ENCODE measurements at places on chromosomes 1 and 21. TPM values are rescaled to one million over a fixed set of nuclear protein-coding genes. Genes with fewer than 3 reads are reported as not detected.

FLG2 gene
- not detected for total RNA-seq

- no peak for DNase-seq
Measured at GRCh38 chr1:64508629-64509028, 38.7 kb downstream of the CACHD1 start.

DNA sequence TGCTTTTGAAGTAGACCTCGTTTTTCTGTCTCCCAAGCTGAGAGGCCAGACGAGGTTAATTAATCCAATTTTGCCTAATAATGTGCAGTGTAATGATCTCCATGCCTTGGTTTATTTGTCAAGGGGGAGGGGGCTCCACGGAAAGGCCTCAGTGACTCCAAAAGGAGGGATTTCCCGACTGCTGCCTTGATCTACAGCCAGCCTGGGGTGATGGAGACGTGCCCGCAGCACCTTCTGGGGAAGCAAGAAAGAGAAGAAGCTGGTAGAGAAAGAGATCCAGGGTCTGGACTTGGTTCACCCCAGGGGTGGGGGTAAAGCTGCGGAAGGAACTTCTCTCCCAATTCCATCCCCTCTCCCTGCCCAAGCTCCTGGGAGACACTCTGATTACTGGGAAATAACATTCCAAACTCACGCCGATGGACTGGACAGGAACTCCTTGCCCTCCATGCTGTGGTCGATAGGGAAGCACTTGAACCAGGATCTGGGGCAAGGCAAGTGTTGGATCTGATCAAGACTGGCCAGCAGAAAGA, 44.1 kb upstream of the SIM2 start:
- no peak for DNase-seq

CLCA4 gene
- total RNA-seq, result not detected

DNA sequence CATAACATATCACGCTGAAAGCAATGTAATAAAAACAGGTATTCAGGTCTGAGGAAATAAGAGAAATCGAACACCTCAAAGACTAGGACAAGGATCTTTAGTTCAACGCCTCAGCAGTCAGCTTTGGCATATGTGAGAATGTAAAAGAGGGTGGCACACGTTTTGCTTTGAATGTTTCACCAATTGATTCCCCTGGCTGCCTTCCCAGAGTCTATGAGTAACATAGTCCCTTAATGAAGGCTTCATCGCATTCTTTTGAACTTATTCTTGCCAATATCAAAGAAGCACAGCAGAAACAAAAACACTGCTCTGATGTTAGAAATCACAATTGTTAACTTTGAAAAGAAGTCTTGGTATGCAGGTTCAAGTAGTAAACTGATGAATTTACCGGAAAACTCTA, 764.8 kb downstream of the ADGRL2 start:
- DNase-seq, result no peak

DNA sequence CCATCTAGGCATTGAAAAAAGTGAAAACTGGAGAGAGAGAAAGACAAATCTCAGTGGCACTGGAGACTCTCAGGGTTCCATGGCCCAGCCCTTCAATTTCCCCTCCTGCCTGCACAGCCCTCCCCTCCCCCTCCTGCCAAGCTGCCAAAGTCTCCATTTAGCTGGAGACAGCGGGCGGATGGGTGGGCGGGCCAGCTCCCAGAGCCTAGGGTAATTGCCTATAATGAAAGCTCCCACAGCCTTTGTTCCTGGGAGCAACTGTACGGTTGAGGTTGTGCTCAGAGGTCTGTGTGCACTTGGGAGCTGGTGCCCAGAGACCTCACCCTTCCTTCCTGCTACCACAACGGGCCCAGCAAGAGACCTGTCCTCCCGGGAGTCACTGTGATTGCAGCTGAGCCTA, 89.6 kb downstream of the NAV1 start:
- no peak for DNase-seq

GRCh38 chr1:28804071-28804470, 7.9 kb upstream of the OPRD1 start:
- no peak for DNase-seq

OR2M3 gene
- total RNA-seq, result not detected

DNA sequence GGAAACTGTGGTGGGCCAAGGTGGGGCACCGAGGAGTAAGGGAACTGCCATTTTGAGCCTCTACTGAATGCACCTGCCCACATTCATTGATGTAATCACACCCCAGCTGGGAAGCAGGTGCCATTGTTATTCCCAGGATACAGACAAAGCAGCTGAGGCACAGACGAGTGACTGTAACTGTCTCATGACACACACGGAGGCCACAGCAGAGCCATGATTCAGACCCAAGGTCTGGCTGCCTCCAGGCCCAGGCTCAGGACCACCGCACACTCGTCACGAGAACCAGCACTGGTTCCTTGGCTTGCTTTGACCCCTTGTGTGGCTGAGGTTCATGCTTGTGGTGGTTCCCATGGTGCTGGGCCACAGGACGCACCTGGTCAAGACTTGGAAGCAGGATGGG, 45.6 kb upstream of the CLIC4 start:
- DNase-seq, result no peak

GRCh38 chr1:174769961-174770549, 229.7 kb upstream of the CACYBP start:
- DNase-seq, result no peak

DNA sequence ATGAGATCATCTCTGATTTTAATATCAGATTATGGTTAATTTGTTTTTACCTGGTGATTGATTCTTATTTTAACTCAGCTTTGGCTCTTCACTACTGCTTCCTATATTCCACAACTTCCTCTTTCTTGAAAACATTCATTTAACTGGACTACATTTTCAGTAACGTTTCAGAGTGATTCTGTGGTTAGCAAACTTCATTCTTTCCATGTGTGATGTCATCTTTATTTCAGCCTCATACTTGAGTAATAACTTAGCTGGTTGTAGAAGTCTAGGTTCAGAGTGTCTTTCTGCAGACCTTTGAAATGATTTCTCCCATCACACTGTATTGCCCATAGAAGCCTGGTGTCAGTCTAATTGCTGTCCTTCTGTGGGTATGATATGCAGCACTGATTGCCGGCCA, 36.0 kb upstream of the SLC35F3 start:
- DNase-seq, result no peak

GIPC2 gene
- total RNA-seq, result 0.16 TPM

DNA sequence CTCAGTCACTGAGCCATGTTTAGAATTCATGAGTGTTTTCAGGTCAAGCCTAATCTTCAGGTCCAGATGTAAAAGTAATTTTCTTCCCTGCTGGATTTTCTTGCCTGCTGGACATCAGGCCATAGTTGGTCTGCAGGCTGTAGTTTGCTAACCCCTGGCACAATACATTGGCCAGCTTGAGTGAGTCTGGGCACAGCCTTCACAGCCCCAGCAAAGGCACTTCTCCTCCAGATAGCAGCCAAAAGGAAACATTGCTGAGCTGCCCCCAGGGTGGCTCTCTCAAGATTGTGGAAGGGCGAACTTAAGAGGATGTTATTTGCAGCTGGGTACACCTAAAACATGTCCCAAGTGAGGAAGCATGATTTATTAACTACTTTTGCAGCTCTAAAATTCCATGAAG, 126.8 kb downstream of the PIK3R3 start:
- DNase-seq, result no peak

TPTE gene
- not detected for total RNA-seq

DNA sequence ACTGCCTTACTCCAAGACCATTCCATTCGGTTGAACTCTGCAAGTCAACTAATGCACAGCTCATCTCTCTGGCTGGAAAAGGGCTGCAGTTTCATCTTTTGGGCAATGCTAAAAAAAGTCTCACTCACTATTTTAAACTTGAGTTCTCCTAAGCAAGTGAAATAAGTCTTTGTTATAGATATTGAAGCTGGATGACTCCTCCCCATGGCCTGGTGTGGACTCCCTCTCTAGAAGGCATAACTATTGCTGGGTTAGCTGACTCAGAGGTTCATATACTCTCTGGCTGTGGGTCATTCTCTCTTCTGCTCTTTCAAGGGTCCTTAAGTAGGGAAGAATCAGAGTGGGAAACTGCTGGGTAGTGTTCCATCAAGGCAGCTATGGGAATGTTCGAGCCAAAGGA, 88.0 kb downstream of the XCL2 start:
- no peak for DNase-seq

GRCh38 chr1:8571200-8571984, 246.0 kb downstream of the RERE start:
- no peak for DNase-seq

DNA sequence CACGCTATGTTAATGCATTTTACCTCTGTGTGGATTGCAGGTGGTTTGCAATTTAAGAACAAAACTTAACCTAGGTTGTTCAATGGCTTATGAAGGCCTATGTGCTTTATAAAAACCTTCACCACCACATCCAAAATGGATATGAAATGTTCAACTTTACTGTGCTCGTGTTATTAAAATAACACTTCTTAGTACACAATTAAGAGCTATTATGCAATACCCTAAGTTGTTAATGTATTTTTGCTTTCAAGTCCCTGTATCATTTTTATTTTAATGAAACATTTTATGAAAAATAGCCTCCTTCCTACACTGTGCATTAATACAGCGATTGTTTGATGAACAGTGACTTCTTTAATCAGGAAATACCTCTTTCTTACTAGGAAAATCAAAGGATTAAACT, 12.0 kb downstream of the NCAM2 start:
- DNase-seq, result no peak

RNU1-1 gene
- 3,994 TPM for total RNA-seq

- no peak for DNase-seq
Measured at GRCh38 chr1:247386217-247386616, 29.8 kb upstream of the NLRP3 start.

DNA sequence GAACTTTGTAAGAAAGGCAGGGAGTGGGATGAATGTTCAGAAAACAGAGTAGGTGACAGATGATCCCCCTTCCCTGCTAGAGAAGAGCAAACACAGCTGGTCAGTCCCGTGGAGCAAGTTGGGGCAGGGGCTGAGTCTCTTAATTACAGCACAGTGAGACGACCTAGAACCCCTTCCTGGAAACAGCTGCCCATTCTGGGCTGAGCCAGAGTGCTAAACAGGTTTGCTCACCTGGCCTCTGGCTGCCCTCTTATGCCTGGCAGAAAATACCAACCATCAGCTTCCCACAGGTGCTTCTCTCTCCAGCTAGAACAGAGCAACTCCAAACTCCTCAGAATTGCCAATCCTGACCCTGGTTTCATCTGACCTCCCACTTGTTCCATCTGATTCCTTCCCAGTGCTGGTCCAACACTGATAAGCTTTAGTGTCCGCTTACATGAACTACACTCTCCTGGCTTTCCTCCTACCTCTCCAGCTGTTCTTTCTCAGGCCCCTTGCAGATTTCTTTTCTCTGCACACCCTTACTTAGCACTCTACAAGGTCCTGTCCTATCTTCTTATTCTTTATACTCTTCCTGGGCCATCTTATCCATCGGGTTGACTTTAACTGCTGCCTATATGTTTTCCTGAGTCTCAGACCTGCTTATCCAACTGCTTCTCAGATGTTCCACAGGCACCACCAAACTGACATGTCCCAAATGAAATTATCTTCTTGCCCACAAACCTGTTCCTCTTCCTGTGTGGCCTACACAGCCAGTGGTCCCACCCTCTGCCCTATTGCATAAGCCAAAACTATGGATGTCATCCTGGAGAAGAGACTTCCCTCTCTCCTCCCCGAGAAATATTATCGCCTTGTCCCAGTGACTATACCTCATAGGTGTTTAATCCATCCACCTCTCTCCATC, 22.6 kb upstream of the COL9A2 start:
- no peak for DNase-seq

- no peak for DNase-seq
Measured at GRCh38 chr21:17901458-17902079, 82.4 kb upstream of the C21orf91 start.

LHX8 gene
- not detected for total RNA-seq

MASP2 gene
- not detected for total RNA-seq

DNA sequence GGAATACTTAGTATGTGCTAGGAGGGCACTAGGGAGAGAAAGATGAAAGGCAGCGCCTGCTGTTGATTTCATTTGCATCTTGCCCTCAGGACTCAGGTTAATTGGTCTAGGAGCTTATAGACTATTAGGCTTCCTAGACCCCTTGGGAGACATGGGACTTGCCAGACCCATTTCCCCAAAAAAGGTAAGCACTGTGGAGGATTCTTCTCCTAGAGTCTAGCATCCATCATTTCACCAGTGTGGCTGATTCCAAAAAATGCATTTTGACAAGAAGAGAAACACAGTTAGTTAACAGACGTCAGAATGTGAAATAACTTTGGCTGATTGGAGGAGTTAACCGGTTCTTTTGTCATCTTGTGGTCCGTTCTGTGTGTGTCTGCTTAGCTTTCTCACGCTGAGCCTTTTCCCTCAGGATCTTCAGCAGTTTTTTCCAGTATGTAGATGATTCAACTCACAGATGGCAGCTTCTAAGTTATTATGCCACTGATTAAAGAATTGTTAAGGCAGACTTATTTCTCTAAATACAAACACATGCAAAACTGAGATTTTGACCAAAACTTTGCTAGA, 108.8 kb downstream of the KIF26B start:
- no peak for DNase-seq

- no peak for DNase-seq
Measured at GRCh38 chr1:181081395-181081794, 7.1 kb upstream of the IER5 start.

TCHH gene
- total RNA-seq, result 0.03 TPM

- DNase-seq, result no peak
Measured at GRCh38 chr1:159746666-159747065, 32.3 kb upstream of the CRP start.

DNA sequence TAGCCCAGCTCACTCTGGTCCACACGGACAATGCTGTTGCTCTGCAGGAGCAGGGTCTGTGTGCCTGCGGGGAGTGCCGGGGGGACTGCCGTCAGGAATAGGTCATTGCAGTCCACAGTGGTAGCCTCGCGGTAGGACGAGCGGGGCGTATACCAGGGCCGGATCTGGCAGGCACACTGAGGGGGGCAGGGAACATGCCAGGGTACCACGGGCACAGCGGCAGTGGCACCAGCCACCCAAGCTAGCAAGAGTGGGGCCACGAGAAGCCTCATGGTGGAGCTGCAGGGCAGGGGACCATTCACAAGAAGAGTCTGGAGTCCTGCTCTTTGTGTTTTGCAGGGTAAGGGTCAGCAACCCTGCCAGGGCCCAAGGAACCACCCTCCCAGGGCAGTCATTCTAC, 65.8 kb downstream of the LRRN2 start:
- DNase-seq, result no peak

NUDT4B gene
- not detected for total RNA-seq

IGSF3 gene
- 0.26 TPM for total RNA-seq

- no peak for DNase-seq
Measured at GRCh38 chr1:94496076-94496755, 45.3 kb downstream of the F3 start.

DNA sequence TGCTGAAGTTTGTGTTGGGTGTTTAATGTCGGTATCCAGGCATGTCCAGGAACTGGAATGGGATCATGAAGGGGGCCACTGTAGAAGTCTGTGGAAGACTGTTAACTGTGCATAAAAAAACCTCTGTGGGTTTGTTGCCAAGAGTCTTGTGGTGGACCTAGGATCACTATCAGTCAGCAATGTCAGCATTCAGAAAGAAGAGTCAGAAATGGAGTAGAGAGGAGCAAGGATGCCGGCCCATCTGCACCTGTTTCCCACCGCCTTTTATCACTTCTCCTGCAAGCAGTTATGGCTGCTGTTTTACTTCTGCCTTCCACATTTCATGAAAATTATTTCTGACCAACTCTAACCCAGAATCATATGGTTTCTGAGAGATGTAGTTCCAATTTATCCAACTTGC, 36.7 kb downstream of the CLCA4 start:
- DNase-seq, result no peak

VASH2 gene
- total RNA-seq, result 0.47 TPM

S100A9 gene
- total RNA-seq, result 0.98 TPM

Measured in T-cell (primary cell).